Inflammatory macrophage (primary cell): ENCODE measurements at places on chromosomes 5 and 9.
A peak's percentile ranks its signal among the peaks of the same experiment; 100 is the strongest.

GRCh38 chr5:18305288-18305924 lies 671.1 kb downstream of the TAF11L14 start:
- DNase-seq = peak; percentile 57

DNA sequence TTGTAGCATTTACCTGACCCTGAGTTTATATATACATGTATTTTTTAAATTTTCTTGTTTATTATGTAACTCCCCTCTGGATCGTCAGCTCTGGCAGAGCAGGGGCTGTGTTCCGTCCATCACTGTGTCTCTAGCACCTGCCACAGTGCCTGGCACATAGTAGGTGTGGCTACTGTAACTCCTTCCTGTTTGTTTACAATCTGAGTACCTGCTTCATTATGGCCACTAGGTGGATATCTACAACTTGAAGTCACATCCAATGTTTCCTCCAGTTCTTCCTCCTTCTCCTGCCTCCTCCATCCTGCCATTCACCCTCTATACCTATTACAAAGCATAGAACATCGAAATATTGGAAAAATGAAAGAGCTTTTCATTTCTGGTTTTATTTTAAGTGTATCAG lies 14.2 kb upstream of the PPP1R2B start:
- no peak for DNase-seq

DNA sequence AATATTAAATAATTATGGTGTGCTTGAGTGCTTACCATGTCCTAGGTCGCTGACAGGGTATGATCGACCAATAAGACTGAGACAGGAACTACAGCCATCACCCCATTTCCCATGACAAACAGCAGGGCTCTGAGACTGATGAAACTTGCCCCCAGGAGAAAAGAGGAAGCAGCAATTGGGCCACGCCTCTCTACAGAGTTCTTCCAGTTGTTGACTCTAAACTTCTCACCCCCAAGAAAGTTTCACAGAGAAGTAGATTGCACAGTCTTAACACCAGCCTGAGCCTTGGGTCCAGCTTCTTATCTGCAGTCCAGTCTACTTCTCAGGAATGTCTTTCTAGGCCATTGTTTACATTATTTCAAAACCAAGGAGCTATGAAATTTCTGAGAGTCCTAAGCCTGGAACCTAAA lies 182.2 kb upstream of the ANKRD55 start:
- DNase-seq = peak; percentile 98

DNA sequence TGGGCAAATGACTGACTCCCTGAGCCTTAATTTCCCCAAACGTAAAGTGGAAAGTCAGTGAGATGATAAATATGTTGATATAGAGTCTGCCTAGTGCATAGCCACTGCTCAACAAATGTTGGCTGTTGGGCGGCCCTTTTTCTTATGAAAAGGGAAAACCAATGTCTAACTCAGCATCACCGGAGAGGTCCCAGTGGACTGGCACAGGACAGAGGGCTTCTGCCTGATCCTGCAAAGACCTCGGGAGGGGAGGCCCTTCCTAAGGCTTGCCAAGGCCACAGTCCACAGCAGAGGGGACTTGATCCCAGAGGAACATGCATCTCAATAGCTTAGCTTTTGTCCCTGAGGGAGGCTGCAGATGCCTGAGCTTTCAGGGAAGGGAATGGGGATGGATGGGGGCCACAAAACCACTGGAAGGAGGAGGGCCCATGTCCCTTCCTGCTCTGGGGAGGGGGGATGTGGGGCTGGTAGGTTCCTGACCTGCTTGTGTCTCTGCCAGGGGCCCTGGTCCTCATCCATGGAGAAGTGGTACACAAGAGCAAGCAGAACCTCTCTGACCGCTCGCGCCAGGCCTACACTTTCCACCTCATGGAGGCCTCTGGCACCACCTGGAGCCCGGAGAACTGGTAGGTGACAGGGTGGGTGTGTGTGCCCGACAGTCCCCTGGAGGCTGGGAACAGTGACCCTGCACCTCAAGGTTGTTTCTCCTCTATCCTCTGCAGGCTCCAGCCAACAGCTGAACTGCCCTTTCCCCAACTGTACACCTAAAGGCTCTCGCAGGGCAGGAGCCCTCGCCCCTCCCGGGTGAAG lies 6.3 kb downstream of the DOLK start:
- no peak for DNase-seq

- DNase-seq = no peak
Measured at GRCh38 chr9:134445000-134445399, 118.7 kb downstream of the RXRA start.
